Hippocampal formation (tissue), 2 donors: ENCODE measurements at places on chromosomes 3 and 15.
A peak's percentile ranks its signal among the peaks of the same experiment; 100 is the strongest.

- no peak for DNase-seq
These were observed 232.6 kb downstream of the OPA1 start for GRCh38 chr3:193825617-193826016.

DNA sequence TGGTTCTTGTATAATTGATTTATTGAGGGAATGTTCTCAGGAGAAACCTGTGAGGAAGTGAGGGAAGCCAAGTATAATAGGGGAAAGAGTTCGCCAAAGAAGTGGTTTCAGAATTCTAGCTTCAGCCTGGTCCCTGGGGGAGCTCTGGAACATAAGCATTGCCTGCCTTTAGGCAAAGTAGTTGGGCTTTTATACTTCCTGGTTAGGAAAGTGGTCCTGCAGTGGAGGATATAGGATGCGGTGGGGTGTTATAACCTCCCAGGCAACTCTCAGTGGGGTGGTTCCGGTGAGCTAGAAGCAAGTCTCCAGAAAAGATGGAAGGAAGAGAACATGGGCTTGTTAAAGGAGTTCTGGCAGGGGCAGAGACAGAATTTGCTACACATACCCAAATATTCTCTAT, 22.7 kb upstream of the RBMS3 start:
- no peak for DNase-seq

DNA sequence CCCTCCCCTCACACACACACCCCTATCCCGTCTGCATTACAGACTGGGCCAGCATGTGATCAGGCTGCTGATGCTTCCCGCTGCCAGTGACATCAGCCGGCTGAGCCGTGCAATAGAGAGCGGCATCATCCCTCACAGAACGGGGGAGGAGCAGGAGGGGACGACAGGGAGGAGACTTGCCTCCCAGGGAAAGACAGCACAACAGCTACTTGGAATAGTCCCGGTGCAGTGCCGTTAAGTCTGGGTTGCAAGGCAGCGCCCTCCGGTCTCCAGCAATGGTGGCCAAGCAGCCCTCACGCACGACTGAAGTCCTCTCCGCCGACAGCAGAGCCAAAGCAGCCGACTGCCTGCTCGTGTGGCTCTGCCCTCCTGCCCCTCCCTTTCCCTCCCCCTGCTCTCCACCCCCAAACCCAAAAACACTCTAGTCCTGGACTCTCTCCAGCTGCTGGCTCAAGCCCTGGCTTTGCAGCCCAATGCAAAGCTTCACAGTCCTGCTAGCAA, 31.5 kb upstream of the RPS17 start:
- peak; percentile 80 for DNase-seq

- no peak for DNase-seq
These were observed 8.9 kb downstream of the RFX7 start for GRCh38 chr15:56234804-56235203.

DNA sequence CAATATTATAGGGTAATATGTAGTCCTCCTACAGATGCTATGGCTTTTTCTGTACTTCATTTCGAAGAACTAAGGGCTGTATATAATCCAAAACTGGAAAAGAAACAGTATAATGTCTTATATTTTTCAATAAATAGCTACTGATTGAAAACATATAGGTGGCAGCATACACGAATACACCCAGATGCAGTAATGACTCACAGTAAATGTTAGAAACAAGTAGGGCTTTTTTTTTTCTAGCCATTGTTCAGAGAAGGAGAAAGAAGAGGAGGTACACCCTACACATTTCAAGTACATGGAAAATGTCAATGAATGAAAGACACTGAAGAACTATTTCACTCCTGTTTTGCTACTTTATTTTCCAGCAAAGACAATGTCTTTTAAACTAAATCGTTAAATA, 9.4 kb downstream of the DAZL start:
- no peak for DNase-seq
